Activated T-helper 1 cell treated with Interleukin-2 at 50 U/mL for 16 hours (primary cell): ENCODE measurements at places on chromosomes 13 and 19.
A peak's percentile ranks its signal among the peaks of the same experiment; 100 is the strongest.

- no peak for DNase-seq
Measured at GRCh38 chr13:23852351-23852750, 36.8 kb downstream of the MIPEP start.

GRCh38 chr19:4064496-4065260 is 2.0 kb downstream of the ZBTB7A start:
- DNase-seq = no peak

DNA sequence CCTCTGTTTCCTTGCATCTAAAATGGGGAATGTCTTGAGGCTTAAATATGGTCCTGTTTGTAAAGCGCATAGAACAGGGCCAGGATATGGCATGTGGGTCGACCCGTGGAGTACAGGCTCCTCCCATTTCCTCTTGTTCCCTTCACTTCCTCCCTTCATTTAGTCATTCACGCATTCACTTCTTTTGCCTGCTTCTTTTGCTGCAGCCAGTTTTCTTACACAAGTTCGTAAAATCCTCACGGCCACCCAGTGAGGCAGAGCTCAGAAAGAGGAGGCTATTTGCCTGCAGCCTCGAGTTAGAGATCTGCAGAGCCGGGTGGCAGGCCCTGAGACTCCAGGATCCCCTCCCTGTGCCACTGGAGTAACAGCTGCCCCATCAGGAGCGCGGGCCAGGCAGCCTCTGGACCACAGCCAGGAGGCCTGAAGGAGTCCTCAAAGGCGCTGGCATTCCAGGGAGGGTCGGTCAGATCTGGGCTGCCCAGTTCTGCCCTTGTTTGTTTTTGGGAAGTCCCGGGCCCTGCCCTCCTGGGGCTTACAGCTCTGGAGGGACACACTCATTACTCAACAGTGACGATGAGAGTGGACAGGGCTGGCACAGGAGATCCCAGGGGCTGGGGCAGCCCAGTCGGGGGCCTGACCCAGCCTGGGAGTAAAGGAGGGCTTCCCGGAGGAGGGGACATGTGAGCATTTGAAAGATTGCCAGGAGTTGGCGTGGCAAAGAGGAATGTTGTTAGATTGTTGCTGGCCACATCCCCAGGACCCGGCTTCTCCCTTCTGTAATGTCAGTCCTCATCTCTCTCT is 4.6 kb downstream of the PPP5C start:
- DNase-seq = no peak

- no peak for DNase-seq
Measured at GRCh38 chr13:109357751-109358471, 428.5 kb downstream of the IRS2 start.

DNA sequence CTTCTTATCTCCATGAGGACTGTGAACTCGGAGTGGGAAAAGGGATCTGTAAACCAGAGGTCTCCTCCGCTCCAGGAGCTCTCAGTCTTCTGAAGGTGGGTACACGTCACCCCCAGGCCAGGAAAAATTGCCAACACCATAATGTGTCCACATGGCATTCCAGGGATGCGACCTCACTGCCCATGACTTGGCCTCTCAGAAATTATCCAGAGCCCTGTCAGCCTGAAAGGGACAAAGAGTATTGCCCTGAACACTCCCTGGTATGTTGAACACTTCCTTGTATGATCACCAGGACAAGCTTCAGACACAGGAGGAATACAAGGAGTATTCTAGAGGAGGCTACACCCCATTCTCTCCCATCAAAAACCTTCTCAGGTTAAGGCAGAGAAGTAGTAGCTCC is 81.0 kb upstream of the SLC7A1 start:
- DNase-seq = no peak

- DNase-seq = no peak
Measured at GRCh38 chr13:41809962-41810361, 150.9 kb downstream of the VWA8 start.

GRCh38 chr13:30786648-30787047 is 51.3 kb downstream of the ALOX5AP start:
- no peak for DNase-seq

DNA sequence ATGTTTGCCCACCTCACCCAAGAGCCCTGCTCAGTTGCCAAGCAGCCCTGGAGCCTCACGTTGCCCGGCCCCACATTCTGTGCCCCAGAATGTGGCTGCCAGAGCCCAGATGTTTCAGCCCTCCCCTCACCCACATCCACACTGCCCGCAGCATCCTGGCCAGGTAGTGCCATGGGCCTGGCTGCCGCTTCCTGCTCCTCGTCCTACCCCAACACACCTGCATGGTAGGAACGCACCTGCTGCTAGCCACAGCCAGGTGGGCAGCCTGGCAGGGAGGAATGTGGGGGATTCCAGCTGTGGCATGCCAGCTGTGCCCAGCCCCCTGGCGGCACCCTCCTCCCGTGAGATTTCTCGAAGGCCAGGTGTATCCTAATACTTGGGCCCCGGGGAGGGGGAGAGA is 7.5 kb upstream of the NFIX start:
- DNase-seq = no peak

DNA sequence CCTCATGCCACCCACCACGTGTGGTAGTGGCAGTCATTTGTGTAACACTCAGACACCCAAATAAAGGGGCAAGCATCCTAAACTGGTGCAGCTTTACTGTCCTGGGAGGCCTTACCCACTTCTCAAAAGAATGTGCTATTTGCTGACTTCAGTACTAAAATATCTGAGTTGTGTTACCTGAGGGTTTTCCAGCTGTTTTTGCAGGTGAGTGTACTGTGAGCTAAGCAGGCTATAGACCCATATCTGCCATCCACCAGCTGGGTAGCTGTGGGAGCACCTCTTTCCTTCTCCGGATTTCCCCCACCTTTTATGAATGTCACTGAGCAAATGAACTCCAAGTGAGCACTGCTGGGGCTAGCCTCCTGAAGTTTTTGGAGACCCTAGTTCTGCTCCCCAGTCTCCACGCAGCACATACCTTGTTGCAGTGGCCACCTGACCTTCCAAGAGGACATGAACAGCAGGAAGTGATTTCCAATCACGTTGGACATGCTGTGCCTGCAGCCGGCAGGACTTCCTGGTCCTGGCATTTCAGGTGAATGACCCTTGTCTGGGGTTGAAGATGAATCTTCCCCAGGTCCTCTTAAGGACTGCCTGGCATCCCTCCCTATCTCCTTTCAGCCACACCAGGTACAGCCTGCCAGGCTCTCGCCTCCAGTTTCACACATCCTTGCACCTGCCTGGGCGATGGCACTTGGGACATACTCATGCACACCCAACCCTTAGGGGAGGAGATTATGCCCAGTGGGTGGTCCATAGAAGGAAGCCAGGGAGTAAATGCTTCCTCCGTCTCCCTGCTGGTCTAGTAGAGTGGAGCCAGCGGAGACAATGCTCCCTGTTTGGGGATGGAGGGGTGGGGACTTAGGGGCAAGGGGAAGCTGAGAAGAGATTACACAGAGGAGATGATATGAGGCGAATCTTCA is 109.5 kb upstream of the SPATA13 start:
- no peak for DNase-seq

DNA sequence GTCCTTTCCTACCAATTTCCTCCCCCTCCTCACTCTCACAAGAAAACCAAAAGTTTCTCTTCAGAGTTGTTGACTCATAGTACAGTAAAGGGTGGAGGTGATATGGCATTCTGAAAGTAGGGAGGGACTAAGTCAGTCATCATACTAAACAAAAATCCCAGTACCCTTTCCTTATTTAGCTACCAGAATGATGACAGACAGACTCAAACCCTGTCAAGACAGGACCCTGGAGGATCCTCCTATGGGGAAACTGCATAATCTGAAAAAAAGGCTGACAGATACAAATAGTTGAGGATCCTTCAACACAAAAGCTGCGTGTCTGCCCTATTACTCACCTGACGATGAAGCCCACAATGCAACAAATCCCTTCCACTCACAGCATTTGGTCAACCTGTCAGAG is 55.5 kb downstream of the CYSLTR2 start:
- no peak for DNase-seq

DNA sequence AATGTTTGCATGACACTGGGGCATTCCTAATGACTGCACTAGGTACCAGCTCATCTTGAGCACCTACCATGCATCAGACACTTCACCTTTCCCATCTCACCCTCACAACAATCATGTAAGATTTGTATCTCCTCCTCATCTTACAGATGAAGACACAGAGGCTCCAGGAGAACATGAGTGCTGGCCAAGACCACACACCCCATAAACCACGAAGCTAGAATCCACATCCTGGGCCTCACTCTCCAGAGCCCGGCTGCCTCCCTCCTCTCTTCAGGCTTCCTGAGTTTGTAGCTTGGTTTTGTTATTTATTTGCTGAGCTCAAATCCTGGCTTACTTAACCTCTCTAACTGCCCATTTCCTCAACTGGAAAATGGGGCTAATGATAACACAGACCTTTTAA is 25.9 kb downstream of the FAM216B start:
- no peak for DNase-seq

DNA sequence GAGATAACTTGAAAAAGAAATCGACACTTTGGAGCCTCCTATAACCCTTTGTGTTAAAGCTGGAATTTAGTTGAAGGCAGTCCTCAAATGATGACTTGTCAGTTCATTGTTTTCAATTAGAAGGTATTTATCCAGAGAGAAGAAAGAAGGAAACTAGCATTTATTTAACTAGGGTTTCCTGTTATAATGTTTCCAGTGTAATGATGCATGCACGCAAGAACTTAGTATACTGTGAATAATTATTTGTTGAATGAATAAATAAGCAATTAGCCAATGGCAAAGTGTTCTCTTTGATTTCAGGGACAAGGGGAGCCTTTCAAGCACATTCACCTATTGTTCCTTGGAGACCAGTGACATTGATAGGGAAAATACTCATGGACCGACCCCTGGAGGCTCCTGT is 307.4 kb downstream of the KLF5 start:
- DNase-seq = no peak

DNA sequence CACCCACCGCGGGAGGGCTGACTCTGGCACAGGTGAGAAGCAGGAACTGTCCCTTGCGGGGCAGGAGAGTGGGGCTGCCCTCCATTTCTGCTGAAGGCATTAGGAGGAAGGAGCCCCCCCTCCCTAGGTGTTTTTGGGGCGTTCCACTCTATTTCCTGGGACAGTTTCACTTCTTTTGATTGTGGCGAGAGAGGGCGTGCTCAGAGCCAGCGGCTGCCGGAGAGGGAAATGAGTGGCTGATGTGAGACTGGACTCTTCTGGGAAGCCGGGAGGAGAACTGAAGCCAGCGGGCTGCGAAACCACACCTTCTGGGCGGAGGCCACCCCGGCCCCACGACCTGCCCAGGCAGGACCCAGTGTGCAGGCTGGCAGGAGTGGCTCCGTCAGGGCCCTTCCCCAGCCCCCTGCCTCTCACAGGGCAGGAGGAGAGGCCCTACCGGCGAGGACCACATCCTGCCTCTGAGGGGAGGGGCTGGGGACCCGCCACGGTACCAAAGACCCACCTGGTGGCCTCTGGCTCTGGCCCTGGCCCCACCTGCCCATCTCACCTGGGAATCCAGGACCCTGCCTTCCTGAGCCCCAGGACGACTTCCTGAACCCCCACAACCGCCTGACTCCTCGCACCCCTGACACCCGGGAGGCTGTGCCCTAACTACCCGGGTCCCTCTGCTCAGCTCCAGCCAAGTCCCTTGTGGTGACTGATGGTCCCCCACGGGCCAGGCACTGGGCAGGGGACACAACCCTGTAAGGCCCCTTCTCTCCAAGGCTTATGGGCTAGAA is 25.9 kb downstream of the MPND start:
- peak; percentile 53 for DNase-seq

- peak; percentile 47 for DNase-seq
Measured at GRCh38 chr19:3184847-3185460, 776 bp upstream of the NCLN start.

DNA sequence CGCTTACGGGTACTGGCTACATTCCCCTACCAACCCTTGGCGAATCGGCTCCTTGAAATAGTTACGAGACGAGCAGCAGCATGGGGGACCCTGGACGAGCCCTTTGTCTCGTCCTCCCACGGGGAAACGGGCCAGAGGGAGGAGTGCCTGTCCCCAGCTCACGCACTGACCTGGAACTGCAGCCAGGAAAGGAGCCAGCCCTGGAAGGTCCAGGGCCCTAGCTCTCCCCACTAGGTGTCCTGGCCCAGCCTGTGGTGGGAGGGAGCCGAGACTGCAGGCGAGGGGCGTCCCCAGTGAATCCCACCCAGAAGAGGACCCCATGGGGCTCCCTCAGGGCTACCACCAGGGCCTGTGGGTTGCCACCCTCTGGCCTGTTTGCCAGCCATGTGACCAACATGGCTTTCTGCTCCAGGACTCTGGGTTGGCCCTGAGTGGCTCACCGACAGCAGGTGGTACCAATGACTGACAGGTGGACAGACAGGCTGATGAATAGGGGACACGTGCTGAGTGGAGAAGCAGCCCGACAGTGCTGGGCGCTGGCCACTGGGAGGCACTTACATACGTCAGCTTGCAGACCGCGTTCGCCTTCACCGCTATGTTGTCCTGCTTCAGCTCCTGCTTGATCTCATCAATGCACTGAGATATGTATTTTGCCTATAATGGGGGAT is 13.2 kb downstream of the AP3D1 start:
- DNase-seq = no peak

DNA sequence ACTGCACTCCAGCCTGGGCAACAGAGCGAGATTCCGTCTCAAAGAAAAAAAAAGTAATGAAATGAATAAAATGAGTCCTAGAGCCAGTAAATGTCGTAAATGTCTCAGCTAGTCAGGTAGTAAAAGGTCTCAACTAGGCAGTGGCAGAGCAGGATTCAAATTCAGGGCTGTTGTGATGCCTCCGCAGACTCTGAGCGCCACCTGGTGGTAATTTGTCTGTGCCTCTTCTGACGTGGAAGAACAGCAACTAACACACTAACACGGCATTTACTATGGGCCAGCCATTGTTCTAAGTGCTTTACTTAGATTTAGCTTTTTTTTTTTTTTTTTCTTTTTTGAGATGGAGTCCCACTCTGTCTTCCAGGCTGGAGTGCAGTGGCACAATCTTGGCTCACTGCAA is 30.2 kb downstream of the CYP2F1 start:
- peak; percentile 71 for DNase-seq

GRCh38 chr19:16367261-16367683 is 42.6 kb downstream of the KLF2 start:
- no peak for DNase-seq

GRCh38 chr13:94731028-94731427 is 18.7 kb upstream of the SOX21 start:
- DNase-seq = no peak

DNA sequence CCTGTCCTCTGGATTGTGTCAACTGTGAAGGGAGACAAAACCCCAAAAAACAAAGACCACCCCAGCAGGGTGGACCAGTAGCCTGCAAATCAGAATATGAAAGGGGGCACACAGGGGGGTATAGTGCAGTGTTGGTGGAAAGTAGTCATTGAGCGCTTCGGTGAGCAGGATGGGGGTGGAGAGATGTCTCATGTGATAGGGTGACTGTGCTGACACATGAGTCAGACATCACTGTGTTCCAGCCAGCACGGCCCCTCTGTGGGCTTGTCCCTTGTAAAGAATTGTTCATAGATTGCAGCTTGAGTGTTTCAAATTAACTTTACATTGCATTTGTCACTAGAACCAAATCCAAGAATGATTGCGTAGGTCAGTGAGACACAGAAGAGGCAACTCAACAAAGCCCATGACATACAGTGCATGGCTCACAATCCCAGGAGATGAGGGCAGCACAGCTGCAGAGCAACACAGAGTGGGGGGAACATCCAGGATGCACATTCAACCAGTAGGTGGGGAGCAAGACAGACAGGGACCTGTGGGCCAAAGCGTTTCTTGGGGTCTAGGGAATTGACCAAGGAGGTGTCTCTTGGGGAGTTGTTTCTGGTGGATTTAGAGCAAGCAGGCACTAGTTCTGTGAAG is 7.5 kb downstream of the ZNF440 start:
- DNase-seq = no peak

- no peak for DNase-seq
Measured at GRCh38 chr19:36245210-36246005, 30.5 kb downstream of the ZNF146 start.
